ENCODE measurements at places on chromosomes 12 and 14.
A peak's percentile ranks its signal among the peaks of the same experiment; 100 is the strongest.

GRCh38 chr12:63935361-63935760 is 90.9 kb downstream of the SRGAP1 start:
- DNase-seq = no peak

DNA sequence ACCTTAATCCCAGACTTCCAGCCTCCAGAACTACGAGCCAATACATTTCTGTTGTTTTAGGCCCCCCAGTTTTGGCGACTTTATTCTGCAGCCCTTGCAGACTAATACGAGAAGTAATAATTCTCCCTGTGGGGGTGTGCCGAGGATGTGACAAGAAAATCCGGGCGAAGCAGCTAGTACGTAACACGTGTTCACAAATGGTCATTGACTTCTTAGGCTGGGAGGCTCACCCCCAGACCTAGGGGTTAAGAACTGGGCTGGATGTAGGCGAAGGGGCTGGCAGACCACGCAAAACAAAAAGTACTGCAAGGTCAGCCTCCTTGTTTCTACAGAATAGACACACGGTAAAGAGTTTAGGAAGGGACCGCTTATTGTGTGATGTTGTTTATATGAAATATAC is 69.8 kb upstream of the ESRRB start:
- no peak for DNase-seq

GRCh38 chr14:21032326-21033132 is 2.1 kb downstream of the RNASE13 start:
- no peak for DNase-seq

GRCh38 chr12:4445156-4446101 is at the start of gene FGF6:
TSS of gene FGF6 (minus strand) at chr12:4445815. CDS start at chr12:4445570, 245 bp downstream.
- no peak for DNase-seq

DNA sequence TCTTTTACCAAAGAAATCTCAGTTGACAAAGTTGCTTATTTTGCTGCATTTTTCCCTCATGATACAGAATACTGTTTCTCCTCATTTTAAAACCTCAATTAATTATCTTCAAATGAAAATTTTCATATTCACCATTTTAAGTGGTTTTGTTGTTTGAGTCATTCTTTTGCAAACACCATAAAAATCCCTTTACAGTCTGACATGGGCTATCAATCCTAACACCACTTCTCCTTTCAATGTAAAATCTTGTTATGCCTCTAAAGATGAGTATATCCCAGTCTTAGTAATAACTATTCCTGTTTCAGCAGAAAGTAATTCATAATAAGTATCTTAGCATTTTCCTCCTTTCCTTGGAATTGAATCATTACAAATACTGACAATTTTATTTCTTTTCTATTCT is 192.2 kb downstream of the SYT1 start:
- DNase-seq = no peak

DNA sequence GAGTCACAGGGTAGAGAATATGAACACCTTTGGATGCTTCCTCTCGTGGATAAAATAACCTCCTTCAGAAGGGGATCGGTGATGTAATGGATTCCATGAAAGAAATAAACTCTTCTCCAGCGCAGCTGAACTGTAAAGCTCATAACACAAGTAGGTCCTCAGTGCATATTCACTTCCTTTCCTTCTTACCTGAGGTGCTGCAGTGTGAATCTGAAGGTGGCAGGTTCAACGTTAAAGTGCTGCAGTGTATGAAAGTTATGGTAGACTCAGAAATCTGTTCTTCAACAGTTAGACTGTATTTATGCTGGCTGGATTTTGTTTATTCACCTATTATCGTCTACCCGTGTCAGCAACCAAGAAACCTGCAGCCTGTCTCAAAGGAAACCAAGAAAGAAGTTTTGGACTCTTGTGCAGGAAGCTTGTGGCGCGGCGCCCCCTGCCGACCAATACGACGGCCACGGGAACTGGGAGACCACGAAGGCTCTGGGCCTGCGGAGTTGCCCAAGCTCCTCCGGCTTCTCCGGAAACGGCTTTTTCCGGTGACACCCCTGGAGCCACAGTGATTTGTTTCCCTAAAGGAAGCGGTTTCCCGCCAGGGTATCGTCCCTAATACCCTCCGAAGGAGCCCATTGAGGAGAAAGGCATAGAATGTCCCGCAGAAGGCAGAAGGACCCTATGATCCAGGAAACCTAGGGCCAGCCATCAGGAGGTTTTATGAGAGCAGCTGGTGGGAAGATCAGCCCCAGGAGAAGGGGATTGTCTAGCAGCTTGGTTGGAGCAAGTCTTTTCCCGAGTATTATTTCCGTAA is 17.6 kb upstream of the RNASE3 start:
- DNase-seq = peak; percentile 69

GRCh38 chr12:132116709-132117557 is 27.2 kb downstream of the DDX51 start:
- no peak for DNase-seq

GRCh38 chr12:109504068-109504467 is 26.6 kb downstream of the UBE3B start:
- DNase-seq = no peak

DNA sequence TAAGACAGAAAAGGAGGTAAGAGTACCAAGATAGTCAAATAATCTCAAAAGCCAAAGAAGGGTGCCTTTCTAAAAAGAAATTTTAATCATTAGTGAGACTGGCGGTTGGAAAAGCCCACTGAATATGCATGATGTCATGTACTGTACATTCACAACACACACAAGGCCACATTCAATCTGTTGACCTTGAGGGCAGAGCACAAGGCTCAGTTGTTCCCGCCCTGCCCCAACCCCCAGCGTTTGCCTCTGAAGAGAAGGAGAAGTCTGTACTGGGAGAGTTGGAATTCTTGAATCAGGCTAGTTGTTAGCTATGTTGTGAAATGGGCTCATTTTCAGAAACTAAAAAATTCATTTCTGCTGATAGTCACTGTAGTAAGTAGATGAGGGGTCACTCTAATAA is 50.2 kb upstream of the NID2 start:
- DNase-seq = no peak
